ENCODE measurements at places on chromosomes 7 and 10.

DNA sequence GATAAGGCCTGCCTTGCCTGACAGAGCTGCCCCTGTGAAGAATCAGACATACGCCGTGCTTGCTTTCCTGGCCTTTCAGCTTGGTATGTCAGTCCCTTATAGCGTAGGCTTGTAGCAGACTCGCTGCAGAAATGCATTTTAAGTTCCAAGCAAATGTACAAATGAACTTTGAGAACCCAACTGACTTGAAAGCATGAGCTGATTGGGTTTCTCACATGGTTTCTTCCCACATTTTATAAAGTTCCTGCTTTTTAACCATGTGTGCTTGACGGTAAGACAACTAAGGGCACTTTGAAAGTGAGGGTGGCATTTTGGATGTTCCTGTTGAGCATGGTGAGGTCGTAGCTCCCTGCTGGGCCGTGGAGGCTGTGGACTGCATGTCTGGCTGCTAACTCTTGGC is 62.6 kb downstream of the CCNY start:
- no peak for DNase-seq

- no peak for DNase-seq
Observed at GRCh38 chr7:46937826-46938225, 644.1 kb downstream of the TNS3 start.

- DNase-seq, result no peak
Observed at GRCh38 chr7:135763261-135763660, 14.6 kb upstream of the FAM180A start.

GRCh38 chr10:49274886-49275285 is 24.1 kb upstream of the C10orf71 start:
- DNase-seq, result no peak

GRCh38 chr10:97096261-97097083 is 89.3 kb downstream of the SLIT1 start:
- no peak for DNase-seq

- DNase-seq, result no peak
Observed at GRCh38 chr7:94605031-94605430, 50.9 kb downstream of the SGCE start.

- no peak for DNase-seq
Observed at GRCh38 chr7:150307904-150308303, 15.3 kb upstream of the LRRC61 start.

DNA sequence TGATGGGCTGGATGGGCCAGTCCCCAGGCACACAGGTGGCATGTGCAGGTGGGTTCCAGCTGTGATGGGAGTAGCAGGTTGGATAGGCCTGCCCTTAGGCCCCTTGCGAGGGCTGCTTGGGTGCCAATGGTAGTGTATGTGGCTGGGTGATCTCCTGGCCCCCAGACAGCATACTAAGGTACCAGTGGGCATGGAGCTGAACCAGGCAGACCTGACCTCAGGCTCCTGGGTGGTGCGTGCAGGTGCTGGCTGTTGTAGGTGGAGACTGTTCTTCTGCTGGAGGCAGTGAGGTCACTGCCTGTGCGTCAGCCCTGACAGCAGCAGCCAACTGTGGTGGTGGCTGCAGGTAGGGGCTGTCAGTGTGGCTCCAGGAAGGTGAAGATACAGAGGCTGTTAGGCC is 384.7 kb downstream of the ANKRD7 start:
- DNase-seq, result no peak

DNA sequence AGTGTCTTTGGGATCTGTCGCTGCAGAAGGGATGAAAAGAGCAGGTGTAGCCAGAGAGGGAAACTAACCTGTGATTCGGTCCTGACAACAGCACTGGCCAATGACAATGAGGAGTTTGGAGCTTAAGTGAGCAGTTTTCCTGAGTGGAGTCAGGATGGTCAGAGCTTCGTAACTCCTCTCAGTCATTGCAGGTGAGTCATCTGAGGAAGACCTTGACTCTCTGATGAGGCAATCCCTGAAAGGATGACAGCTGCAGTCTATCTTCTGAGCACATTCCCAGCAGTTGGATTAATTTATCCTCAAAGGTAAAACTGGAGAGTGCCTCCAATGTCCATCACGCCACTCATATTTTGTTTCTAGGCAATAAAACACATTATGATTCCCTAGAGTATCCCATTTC is 401.9 kb downstream of the POM121L12 start:
- no peak for DNase-seq

GRCh38 chr7:112331492-112331891 is 118.8 kb upstream of the IFRD1 start:
- no peak for DNase-seq

- DNase-seq, result peak; percentile 31
Observed at GRCh38 chr10:17781856-17782255, 27.3 kb upstream of the MRC1 start.

DNA sequence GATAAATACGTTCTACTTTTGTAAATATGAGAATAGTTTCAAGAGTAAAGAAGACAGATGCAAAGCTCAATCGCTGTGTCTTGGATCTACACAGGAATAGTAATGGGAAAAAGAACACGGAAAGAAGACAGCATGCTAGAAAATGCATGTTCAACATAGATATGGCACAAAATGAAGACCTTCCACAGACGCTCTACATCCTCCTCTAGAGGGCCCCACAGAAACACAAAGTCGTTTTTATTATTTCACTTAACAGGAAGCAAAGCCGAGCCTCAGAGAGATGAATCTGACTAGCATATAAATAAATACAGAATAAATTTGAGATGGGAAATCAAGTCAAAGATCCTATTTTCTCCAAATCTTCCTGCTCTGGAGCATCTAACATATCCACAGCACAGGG is 292.6 kb downstream of the PARD3 start:
- peak; percentile 61 for DNase-seq

DNA sequence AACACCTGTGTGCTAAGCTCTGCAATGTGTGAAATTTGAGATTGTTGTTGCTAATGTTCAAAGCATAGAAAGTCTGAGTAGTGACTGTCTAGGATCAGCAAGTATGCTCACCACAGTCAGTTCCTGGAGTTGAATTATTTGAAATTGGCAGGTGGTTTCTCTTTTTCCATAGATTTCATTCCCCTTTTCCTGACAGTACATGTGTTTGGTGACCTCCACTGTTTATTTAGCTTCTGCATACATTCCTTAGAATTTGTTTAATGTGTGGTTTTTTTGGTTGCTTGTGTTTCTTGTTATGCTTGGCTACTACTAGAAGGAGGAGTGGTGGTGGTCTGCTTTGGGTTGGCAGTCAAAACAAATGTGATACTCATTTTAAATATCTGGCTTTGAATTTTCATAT is 52.3 kb downstream of the FOXP2 start:
- DNase-seq, result no peak

GRCh38 chr7:45086331-45087065 is 2.3 kb downstream of the NACAD start:
- DNase-seq, result no peak

GRCh38 chr7:158710651-158711102 is 6.1 kb upstream of the NCAPG2 start:
- DNase-seq, result peak; percentile 97

- DNase-seq, result no peak
Observed at GRCh38 chr7:139066315-139066714, 30.5 kb upstream of the ZC3HAV1L start.

- no peak for DNase-seq
Observed at GRCh38 chr10:52597189-52597863, 175.3 kb downstream of the MBL2 start.

- peak; percentile 68 for DNase-seq
Observed at GRCh38 chr7:131945313-131945911, 389.0 kb upstream of the PODXL start.

- peak; percentile 15 for DNase-seq
Observed at GRCh38 chr10:51770709-51771108, 71.3 kb upstream of the CSTF2T start.

DNA sequence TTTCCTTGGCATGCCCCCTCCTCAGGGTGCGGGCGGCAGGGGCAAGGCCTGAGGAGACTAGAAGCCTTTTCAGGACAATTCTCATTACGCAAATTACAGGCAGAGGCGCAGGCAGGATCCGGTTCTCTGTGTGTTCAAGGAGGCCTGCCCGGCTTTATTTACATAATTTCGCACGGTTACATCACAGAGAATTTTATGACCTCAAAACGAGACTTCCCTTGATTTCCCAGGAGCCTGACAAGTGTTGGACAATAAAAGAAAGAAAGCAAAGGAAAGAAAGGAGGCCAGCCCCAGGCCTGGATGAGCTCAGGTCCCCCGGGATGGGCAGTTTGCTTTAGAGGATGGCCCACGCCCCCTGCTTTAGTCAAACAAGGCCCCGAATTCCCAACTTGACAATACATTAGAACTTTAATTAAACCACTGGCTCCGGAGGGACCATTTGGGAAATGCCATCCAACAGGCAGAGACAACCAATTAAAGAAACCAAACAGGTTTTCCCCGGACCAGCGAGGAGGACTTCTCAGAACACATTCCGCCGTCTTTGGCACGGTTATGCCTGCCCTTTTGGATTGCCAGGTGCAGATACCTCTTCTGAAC is 2.9 kb downstream of the MNX1 start:
- DNase-seq, result no peak

- DNase-seq, result peak; percentile 63
Observed at GRCh38 chr7:24910551-24911212, 69.3 kb downstream of the OSBPL3 start.

GRCh38 chr10:124747745-124748144 is 3.6 kb upstream of the FAM53B start:
- no peak for DNase-seq

DNA sequence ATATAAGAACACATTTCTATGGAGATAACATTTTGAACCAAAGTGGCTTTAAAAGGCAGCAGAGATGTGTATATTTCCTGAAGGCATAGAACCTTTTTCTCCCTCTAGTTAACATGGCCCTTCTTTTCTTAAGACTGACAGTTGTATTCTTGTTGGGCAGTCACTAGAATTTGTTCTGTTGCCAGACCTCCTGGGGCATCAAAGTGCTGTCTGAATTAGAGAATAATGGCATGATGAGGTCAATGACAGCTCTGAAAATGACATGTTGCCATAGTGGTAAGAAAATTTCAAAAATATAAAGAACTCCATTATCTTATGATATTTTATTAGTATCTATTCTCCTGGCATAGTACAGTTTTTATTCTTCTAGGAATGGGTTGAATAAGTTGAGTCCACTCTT is 446.7 kb downstream of the NRG3 start:
- DNase-seq, result no peak

GRCh38 chr7:137611606-137612005 is 235.2 kb downstream of the DGKI start:
- no peak for DNase-seq

DNA sequence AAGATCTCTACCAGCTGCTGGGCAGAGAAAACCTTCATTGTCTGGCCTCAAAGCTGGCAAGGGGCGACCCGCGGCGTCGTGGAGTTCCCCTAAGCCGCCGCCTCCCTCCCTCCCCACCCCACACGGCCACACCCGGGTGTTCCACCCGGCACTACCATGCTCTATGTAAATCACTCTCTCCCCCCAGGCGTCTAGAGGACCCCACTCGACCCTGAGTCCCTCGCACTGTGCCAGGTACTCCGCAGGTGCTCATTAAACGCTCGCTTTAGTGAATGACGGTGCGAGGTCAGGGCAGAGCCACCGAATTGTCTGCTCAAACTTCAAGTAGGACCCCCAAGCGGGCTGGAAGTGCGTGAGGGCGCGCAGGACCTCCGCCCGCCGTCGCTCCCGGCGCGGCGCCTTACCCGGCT is 628 bp downstream of the PARP12 start:
- DNase-seq, result peak; percentile 69

GRCh38 chr10:47438857-47439474 is 44.9 kb downstream of the ANXA8 start:
- peak; percentile 58 for DNase-seq

DNA sequence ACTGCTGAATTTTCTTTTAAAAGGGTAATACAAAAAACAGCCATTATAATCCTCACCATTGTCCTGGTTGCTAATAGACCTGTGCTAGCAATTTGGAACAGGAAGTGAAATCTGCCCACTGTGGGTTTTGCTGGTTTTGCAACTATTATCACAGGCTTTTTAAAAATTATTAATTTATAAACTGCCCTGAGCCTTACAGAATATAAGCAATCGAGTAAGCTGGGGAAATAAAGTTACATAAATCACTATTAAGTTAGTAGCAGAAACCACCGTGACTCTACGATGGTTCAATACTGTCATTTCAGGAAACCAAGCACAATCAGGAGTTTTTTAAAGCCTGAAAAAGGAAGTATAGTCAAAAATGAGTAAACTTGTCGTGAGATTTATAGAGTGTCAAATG is 62.3 kb downstream of the TMEM26 start:
- DNase-seq, result peak; percentile 26

GRCh38 chr10:101932183-101932582 is 88.6 kb upstream of the KCNIP2 start:
- DNase-seq, result no peak

GRCh38 chr10:101857802-101858476 is 14.3 kb upstream of the KCNIP2 start:
- DNase-seq, result no peak

- DNase-seq, result no peak
Observed at GRCh38 chr10:104648421-104648820, 7.3 kb downstream of the SORCS3 start.

GRCh38 chr10:111646021-111646420 is 537.5 kb downstream of the GPAM start:
- no peak for DNase-seq

DNA sequence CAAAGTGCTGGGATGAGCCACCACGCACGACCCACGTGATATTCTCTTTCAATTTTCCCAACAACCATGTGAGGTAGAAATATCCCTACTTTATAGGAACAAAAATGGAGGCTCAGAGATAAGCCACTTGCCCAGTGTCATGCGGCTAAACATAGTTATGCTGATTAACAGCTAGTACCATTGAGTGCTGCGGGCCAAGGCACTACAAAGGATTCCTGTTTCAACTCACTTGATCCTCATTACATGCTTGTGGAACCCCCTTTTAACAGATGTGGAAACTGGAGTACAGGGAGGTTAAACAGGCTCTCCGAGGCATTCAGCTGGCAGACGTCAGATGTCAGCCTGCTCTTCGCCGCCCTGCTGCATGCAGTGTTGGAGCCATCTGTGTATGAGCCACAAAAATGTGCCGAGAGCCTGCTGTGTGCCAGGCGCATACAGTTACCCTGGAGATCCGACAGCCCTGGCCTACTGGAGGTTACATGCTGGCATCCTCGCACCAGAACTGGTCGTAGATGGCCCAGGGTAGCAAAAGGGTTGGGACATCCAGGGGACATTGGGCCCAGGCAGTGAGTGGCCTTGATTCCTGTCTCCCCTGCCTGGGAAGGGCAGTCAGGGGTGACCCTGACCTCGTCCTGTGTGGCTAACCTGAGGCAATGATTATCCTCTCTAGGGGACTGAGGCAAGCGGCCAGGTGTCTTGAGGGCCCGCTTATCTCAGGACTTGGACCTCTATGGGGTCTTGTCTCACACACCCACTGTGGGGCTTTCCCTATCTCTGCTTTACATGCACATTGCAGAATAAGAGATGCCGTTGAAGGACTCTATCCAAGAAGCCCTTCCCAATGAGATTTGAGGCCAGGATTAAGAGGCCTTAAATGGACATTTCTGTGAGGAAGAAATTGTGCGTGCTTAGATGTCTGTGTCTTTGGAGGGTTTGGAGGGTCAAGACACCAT is 18.5 kb upstream of the SRGN start:
- no peak for DNase-seq

Data from hematopoietic multipotent progenitor cell treated with erythropoietin and hydrocortisone succinate and interleukin-3 and kit ligand, for 4 days (in vitro differentiated cells).